ENCODE measurements at places on chromosomes 2 and 18. TPM values are rescaled to one million over a fixed set of nuclear protein-coding genes. Genes with fewer than 3 reads are reported as not detected.

DNA sequence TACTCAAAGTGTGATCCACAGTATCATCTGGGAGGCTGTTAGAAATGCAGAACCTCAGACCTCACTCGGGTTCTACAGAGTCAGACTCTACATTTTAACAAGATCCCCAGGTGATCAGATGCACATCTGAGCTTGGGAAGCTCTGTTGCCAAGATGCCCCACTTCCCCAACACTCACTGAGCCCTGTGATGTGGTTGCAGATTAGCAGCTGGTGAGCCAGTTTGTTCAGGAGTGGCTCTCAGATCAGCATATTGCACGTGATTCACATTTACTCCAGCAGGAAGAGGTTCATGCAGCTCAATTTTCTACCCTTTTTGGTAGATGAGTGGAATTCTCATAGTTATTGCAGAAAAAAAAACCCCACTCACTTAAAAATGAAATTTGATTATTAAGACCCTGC, 96.4 kb downstream of the VIT start:
- no peak for DNase-seq

DNA sequence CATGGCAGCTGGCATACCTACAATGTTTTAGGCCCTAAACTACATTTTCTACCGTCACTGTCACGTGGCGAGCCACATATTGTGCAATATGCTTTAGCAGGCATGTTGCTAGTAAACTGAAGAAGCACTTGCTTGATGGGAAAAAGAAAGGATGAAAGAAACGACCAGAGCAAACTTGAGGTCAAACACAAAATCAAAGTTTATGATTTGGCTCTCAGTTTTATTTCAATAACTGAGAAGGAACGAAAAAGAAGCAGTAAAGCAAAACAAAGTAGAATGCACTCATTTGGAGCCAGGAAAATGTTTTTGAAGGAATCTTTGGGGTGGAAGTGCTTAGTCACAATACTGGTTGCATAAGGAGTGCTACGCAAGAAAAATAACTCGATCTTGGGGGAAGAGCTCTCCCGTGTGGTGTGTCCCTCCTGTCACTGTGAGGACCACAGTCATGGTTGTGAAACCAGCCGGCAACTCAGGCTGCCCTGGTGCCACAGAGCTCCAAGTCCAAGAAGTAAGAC, 349.8 kb downstream of the RBM43 start:
- no peak for DNase-seq

- DNase-seq: no peak
Observed at GRCh38 chr2:184367211-184367610, 231.1 kb upstream of the ZNF804A start.

Gene ASB18
- not detected for total RNA-seq

Gene ARHGAP15
- total RNA-seq: not detected

All from glomerular endothelial cell (primary cell).